ENCODE measurements at places on chromosomes 12 and 14. TPM values are rescaled to one million over a fixed set of nuclear protein-coding genes. Genes with fewer than 3 reads are reported as not detected.

The SOX5 gene
- 1.0 TPM for total RNA-seq

GRCh38 chr14:95023886-95024285, 133.4 kb downstream of the DICER1 start:
- peak; percentile 12 for DNase-seq

DNA sequence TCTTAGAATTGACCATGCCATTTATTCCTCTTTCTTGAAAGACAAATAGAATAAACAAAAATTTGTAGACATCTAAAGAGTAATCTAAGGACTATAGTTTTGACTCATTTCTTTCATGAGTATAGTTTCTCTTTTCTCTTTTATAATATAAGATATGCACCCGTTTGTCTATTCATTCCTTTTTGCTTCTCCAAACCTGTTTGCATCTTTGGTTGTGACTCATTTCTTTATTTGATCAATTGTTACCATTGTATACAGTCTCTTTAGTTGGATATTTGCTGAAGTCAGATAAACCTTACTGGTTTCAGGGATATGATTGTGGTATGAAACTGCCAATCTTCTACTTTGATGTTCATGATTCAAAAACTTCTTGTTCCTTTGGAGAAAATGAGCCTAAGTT, 268.7 kb downstream of the FBXL14 start:
- DNase-seq = no peak

DNA sequence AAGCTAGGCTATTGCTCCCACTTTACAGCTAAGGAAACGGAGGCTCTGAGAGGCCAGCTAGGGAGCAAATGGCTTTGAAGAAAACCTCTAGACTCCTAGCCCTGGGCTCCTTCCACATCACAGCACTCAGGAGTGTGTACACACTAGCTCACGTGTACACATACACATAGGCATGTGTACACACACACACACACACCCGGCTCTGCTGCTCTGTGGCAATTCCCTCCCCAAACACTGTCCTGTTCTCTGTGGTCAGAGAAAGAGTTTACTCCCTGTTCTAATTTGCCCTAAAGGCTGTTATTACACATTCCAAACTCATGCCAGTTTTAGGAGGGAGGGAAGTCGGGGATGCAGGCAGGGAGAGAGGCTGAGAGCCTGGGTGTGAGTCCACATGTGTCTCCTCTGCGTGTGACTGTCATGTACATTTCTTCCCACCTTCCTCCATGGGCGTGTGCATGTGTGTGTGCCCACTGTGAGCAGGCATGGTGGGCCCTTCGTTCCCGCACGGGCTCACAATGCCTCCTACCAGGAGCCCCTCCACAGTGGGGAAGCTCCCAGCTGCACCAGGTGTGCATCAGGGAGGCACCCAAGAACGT, 14.2 kb downstream of the TRPV4 start:
- peak; percentile 68 for DNase-seq

DNA sequence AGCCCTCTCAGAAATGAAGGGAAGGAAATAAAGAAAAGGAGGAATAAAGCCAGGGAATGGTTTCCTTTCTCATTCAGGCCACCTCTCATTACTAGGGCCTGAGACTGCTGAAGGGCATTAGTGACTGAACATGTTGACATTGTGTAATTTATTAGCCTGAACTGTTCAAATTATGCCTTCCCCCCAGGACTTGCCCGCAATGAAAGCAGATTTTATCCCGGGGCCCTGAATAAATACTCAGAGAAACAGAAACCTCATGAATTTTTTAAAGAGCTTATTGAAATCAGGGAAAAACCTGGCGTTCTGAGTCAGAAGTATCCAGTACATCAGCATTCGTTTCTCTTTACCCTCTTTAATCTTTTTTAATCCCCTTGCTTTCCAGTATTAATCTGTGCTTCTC, 35.9 kb upstream of the WSCD2 start:
- no peak for DNase-seq

GRCh38 chr14:78704965-78705364, 534.8 kb downstream of the NRXN3 start:
- no peak for DNase-seq

DNA sequence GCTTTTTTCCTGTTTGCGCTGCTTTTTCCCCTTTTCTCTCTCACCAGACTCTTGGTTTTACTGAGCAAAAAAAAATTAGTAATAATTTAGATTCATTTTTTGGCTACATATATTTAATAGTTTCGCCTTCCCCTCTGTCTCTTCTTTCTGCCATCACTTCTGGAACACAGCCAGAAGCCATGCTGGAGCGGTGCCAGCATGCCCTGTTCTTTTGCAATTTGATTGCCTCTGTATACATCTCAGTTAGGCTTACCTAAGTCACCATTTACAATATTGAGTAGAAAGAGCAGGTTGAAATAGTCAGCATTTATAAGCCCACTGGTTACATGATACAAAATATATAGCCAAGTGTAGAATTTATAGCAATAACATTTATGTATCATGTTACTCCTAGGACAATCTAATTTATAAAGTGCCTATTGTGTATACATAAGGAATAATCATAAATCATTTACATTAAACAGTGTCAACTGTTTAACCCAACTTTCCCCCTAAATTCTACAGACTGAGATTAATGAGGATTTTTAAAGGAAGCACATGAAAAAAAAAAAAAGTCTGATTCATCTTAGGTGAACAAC, 413.8 kb upstream of the SOX5 start:
- no peak for DNase-seq
